ENCODE measurements at places on chromosomes 6 and 20.

DNA sequence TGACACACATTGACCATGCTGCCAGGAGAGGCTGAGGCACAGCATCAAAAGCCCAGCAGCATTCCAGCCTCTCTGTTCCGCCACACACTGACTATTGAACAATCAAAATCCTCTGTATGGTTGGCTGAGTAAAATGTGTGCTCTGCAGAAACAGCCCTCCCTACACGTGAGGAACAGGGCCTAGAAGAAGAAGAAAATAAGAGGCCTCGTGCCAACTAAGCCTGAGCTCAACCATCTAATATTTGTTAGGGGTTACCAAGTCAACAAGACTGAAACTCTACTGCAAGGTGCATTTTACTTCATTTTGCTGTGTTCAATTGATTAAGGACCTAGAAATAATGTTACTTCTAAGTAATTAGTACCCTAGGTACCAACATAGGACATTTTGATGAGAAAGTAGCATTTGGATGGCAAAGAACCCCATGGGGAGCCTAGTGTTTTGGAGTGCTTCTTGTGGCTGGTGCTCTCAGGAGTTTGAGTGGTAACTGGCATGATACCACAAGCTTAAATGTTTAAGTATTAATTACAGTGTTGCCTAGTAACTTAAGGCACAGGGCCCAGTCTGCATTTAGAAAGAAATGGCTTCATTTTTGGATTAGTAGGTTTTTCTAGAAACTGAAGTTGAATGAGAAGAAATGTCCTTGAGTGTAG is 146.6 kb upstream of the PLN start:
- no peak for DNase-seq

DNA sequence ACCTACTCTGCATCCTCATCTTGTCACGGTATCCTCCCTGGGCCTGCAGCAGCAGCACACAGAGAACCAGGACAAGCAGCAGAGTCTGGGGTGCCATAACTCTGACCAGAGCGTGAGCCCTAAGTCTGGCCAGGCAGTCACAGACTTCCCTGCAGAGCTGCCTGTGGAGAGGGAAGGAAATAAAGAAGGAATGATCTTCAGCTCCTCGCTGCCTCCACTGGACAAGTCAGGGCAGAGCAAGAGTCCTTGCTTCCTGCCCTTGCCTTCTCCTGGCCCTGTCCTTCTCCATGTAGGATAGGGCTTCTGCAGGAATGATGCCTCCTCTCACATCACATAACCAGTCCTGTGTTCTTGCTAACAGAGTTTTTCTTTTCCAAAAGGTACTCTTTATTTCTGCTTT is 15.9 kb upstream of the WFDC11 start:
- DNase-seq = no peak

DNA sequence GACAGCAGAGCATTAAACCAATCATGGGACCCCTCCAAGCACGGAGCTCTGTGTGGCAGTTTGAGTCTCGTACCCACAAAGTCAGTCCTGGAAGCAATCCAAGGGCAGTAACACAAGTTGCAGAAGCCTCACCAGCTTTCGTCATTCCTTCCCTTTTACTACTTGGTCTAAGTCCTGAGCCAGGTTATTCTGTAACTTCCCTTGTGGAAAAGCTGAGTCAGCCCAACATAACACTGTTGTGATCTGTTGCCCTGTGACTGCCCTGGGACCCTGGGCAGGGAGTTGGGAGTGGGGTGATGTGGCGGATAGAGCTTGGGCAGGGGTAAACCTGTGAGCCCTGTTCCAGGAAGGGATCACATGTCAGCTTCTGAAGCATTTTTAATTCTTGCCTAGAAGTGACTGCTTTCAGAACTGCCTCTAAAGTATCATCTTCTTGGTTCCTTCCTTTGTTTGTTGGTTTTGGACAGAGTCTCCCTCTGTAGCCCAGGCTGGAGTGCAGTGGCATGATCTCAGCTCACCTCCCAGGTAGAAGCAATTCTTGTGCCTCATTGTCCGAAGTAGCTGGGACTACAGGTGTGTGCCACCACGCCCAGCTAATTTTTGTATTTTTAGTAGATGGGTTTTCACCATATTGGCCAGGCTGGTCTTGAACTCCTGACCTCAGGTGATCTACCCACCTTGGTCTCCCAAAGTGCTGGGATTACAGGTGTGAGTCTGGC is 183.7 kb upstream of the JAG1 start:
- DNase-seq = peak; percentile 38

DNA sequence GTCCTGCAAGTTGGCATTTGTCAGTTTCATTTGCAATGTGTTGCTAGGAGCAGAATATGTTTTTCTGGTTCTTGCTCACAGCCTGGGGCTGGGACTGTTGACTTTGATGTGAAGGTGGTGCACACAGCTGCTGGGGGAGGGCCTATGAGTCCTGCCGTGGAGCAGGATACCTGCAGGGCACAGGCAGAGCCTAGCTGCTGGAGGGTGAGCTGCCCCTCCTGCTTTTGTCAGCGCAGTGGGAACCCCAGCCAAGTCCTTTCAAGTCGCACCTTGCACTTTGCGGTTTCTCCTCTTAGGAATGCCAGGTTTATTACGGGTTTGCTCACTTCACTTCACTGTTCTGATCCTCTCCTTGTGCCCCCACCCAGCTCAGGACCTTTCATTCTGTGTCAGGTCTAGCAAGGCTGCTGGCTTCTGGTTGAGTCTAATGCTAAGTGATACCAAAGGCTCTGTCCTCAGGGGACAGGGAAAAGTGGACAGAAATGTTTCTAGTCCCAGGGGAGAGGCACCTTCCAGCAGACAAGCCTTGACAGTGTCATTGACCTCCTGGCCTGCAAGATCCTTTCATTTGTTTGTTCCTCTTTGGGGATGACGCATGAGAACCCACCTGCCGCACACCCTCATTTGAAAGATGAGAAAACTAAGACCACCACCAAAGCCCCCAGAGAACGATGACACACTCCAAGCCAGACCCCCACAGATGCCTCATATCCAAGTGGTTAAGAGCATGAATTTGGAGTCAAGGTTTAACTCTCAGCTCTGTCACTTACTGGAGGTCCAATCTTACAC is 2.7 kb upstream of the SPO11 start:
- DNase-seq = no peak

DNA sequence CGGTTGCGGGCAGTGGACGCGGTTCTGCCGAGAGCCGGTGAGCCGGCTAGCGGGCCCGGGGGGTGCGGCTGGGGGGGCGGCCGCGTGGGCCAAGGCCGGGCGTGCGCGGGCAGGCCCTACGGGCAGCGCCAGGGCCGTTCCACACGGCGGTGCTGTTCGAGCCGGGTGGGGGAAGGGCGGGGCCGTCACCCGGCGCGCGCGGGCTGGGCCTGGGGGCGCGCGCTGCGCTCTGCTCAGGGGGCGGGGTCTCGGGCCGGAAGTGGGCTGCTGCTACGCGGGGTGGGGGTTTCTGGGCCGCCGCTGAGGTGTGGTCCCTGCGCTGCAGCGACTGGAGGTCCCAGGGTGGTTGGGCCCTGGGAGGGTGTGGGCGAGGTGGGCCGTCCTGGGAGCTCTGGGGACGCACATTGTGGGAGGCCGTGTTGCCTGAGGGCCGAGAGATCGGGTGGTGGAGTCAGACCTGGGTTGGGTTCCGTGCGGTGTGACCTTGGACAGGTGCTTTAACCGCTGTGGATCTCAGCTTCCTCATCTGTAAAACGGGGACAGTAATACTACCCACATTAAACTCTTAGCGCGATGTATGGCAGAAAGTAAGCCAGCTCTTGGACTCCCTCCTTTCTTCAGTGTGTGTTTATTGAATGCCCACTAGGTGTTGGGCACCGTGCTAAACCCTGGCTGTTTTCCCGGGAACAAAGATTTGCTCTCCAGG is 391 bp downstream of the MAPRE1 start:
- peak; percentile 73 for DNase-seq

DNA sequence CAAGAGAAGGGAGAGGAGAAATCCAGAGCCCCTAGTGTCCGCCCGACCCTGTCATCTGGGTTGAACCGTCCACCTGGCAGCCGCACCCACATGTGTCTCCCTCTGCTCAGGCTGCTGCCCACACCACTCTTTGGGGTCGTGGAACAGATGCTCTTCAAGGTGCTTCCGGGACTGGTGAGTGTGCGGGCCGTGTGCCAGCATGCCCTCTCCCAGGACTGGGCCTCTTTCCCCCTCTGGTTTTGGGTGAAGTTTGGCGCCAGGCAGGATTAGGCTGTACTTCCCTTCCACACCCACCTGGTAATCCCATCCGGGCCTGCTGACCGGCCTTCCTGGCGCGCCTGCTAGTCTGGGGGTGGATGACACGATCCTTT is 7.9 kb downstream of the BPIFB3 start:
- no peak for DNase-seq

DNA sequence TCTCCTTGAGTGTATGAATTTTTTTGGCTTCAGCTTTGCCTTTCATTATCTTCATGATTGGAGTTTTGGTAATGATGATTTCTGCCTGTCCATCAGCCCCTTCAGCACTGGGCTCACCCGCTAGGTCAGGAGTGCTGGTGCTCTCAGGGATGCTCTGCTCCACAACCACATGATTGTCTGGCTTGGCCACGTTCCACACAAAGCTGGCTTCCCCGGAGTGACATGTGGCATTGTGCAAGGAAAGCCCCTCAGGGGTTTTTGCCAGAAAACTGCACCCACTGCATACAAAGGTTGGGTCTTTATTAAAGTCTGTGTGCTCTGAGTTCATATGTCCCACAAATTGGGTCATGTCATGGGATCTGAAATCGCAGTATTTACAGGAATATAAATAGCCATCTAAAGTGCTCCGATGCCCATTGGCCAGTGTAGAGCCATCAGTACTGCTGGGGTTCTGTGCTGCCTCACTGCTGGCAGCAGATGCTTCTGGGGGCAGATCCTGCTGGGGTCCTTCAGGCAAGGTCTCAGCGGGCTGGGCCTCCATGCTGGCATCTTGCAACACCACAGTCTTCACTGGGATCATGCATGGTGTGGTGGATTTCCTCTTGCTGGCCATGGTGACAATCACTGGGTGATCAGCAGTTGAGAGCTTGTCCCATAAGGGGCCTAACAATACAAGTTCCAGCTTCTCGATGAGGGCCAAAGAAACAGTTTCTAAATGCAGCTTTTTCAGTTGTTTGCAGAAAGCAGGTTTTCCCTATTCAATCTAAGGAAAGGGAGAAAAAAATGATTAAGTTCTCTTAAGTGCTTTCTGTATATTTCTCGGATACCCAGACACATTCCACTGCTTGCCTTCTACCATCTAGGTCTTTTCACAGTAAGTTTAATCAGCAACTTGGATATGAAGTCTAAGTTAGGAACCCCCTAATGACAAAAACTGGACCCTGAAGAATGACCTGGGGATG is 67.2 kb downstream of the PLCG1 start:
- DNase-seq = no peak

- no peak for DNase-seq
Observed at GRCh38 chr20:48165401-48165685, 380.1 kb upstream of the SULF2 start.

Measured in GDM1 (cell line).